ENCODE measurements at places on chromosomes 2 and 18.

- no peak for DNase-seq
Measured at GRCh38 chr2:44833171-44834069, 108.1 kb upstream of the SIX3 start.

DNA sequence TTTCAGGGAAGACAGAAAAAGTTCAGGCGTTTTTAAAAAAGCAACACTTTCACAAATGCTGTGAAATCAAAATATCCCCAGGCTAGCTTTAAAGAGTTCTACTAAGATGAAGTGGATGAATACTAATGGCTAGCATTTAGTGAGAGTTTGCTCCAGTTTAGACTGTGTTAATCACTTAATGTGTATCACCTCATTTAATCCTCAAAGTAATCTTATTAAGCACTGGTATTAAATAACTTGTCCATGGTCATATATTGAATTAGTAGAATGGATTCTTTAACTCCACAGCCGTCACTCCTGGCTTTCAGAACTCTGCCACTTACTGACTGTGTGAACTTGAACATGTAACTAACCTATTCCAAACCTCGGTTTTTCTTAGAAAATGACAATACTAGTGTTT is 66.0 kb downstream of the CABYR start:
- no peak for DNase-seq

DNA sequence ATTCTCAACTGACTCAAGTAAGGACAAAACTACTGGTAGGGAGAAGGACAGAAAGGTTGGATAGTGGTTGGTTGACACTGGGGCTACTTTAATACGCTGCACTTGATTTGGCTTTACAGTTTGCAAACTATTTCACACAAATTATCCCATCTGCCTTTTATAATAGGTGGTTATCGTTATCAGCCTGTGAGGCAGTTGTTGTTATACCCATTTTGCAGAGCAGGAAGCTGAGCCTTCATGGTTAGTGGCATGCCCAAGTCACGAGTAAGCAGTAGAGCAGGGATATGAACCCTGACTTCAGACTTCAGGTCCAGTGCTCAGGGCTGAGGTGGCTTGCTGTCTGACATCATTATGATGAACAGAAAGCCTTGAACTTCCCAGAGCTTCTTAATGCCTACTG is 5.3 kb downstream of the CTIF start:
- DNase-seq = no peak

- DNase-seq = no peak
Measured at GRCh38 chr2:156649596-156649995, 213.4 kb downstream of the GPD2 start.

DNA sequence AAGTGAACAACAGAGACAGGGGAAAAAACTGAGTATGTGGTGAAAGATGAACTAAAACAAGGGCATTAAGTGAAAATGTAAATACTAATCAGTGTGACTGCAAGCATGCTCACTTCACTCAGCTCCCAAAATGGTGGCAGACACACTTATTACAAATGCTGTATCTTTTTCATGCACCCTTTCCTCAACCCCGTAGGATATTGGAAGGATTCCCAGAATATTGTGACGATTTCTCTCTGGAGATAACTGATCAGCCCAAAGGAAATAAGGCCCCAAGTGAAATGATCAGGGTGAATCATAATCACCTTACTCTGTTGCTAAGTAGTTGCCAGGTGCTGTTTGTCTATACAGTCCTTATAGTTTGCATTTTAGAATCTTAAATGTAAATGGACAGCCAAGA is 138.9 kb upstream of the IL1R2 start:
- DNase-seq = no peak
